ENCODE measurements at places on chromosomes 7 and 10.
A peak's percentile ranks its signal among the peaks of the same experiment; 100 is the strongest.

- no peak for DNase-seq
Observed at GRCh38 chr10:17236468-17237148, 8.6 kb downstream of the VIM start.

- no peak for DNase-seq
Observed at GRCh38 chr7:157003756-157004520, 6.5 kb downstream of the MNX1 start.

DNA sequence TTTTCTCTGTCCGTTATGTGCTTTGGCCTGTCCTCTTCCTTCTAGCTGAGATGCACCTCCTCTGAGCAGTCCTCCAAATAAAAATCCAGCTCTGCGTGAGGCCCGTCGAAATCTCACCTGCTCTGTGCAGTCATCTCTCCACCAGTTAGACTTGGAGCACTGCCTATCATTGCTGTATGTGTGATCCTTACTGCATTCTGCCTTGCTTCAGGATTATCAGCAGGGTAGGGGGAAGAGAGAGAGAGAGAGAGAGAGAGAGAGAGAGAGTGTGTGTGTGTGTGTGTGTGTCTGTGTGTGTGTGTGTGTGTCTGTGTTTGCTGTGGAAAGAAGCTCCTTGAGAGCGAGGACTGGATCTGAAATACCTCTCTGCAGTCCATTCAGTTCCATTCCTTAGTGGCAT lies 129.4 kb downstream of the CCNY start:
- no peak for DNase-seq

GRCh38 chr10:82128527-82128926 lies 253.5 kb downstream of the NRG3 start:
- no peak for DNase-seq

DNA sequence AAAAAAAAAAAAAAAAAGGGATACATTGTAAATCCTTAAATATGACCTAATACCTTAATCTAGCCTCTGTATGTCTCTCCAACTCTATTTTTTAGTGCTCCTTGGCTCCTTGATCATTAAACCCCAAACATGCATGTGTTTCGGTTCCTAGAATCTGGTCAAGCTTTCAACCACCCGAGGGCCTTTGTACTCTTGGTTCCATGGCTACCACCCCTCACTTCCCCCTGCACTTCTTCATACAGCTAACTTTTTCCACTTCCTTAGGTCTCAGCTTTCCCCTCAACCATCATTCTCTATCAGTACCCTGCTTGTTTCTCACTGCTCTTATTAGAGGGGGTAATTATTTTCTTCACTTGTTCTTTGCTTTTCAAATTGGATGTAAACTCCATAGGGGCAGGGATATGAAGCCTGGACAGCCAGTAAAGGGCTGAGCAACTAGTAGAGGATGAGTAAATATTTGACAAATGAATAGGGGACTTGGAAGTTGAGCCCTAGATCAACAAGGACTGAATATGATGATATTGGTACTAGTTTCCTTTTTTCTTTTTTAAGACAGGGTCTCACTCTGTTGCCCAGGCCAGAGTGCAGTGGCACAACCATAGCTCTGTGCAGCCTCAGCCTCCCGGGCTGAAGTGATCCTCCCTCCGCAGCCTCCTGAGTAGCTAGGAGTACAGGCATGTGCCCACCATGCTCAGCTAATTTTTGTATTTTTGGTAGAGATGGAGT lies 4.3 kb upstream of the GDI2 start:
- no peak for DNase-seq

GRCh38 chr10:104328896-104329710 lies 9.2 kb downstream of the ITPRIP start:
- peak; percentile 27 for DNase-seq

- no peak for DNase-seq
Observed at GRCh38 chr7:64830926-64831325, 36.7 kb downstream of the ZNF138 start.

DNA sequence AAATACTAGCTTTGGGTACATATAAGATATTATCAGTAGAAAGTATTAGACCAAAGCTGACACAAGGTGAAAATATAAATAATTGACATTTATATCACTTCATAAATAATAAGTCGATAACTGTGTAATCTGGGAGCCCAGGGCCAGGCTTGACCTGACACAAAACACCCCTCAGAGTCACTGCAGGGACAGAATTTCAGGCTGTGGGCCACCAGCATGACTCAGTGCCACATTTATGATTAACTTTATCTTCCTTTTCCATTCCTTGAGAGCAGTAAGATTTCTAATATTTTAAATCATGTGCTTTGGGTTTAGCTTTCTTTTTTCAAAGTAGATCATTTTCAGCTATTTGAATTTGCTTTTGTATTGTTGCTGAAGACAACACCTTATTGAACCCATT lies 102.9 kb upstream of the NFE2L3 start:
- no peak for DNase-seq

GRCh38 chr10:127148066-127148932 lies 48.1 kb downstream of the INSYN2A start:
- DNase-seq = no peak

Measured in activated CD8-positive, alpha-beta memory T cell treated with anti-CD3 and anti-CD28 coated beads for 1 hour (primary cell).